ENCODE measurements at places on chromosomes 6 and 20. TPM values are rescaled to one million over a fixed set of nuclear protein-coding genes. Genes with fewer than 3 reads are reported as not detected.

- H3K4me3 ChIP-seq = no peak overlapping the region
- H3K36me3 ChIP-seq = no peaks in the 10 kb centered on the region
- no peak for DNase-seq
- no peaks in the 10 kb centered on the region for H3K4me1 ChIP-seq
Measured at GRCh38 chr6:83273596-83273995, 80.4 kb downstream of the RWDD2A start.

- DNase-seq = no peak
- H3K27me3 ChIP-seq = no peaks in the 10 kb centered on the region
- no peaks in the 10 kb centered on the region for H3K4me1 ChIP-seq
Measured at GRCh38 chr6:92292067-92292466, 1127.3 kb downstream of the EPHA7 start.

GRCh38 chr6:110625883-110626282 is 149.5 kb upstream of the SLC22A16 start:
- no peaks in the 10 kb centered on the region for H3K36me3 ChIP-seq
- H3K27me3 ChIP-seq = no peaks in the 10 kb centered on the region
- no peak overlapping the region for H3K27ac ChIP-seq
- DNase-seq = no peak
- H3K4me1 ChIP-seq = peaks cover 13% of the 10 kb centered on the region

DNA sequence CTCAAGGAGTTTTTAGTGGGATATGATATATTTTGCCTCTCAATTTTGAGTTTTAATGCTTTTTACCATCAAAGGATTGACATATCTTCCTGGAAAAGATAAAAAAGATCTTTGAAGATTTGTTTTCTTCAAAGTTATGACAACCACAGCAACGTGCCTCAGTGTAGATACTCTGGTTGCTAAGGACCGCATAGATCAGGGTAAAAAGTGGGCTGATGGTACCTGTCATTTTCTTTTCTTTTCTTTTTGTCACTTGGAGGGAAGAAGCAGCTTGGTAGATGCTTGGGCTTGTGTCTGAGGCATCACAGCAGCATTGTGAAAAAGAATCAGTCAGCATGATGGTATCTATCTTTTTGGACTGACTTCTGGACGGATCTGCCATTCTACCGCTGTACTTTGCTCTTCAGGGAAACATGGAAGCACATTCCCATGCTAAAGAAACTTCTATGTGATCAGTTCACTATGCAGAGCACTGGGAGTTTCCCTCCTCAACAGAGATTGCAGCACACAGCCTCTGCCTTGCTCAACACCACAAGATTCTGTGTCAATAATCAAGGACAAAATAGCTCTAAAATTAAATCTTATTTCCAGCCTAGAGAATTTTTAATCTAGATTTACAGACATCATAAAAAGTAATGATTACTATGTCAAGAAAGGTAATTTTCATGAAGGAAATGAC is 54.8 kb upstream of the SGK1 start:
- H3K4me3 ChIP-seq = no peak overlapping the region
- no peaks in the 10 kb centered on the region for H3K36me3 ChIP-seq
- no peak for DNase-seq
- H3K27me3 ChIP-seq = no peaks in the 10 kb centered on the region

OXT gene
- not detected for total RNA-seq

NQO2 gene
- 7.3 TPM for total RNA-seq

- H3K4me3 ChIP-seq = no peak overlapping the region
- H3K27ac ChIP-seq = no peak overlapping the region
- H3K4me1 ChIP-seq = no peaks in the 10 kb centered on the region
- no peaks in the 10 kb centered on the region for H3K27me3 ChIP-seq
Measured at GRCh38 chr20:46269372-46269771, 38.9 kb downstream of the CDH22 start.

HSD17B8 gene
- 19.1 TPM for total RNA-seq

SLC4A11 gene
- total RNA-seq = 0.52 TPM

DNA sequence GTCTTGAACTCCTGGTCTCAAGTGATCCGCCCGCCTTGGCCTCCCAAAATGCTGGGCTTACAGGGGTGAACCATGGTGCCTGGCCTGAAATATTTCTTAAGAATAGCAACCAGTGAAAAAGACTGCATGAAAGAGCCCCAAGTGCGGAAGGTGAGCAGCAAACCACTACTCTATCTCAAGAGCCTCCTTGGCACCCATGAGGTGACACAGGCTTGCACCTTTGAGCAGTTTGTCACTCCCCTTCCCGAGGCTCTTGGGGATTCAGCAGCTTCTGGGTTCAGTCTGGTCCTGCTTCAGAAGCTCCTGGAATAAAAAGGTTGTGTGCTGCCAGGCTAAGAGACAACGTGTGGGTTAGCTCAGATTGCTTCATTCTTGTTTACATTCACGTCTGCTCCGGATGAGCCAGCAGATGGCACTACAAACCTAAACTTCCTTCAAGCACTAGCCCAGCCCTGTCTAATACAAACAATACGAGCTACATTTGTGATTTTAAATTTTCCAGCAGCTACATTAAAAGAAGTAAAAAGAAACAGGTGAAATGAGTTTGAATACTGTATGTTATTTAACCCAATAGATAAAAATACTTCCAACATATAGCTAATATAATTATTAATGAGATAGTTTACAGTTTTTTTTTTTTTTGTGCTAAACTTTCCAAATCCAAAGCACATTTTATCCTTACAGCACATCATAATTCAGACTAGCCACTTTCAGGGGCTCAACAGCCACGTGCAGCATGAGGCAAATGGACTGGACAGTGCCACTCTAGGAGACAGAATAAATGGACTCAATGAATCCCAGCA is 46.2 kb downstream of the GJA10 start:
- no peaks in the 10 kb centered on the region for H3K36me3 ChIP-seq
- H3K27me3 ChIP-seq = no peaks in the 10 kb centered on the region
- peak overlapping the region; percentile 57 for H3K27ac ChIP-seq
- peaks cover 25% of the 10 kb centered on the region for H3K4me1 ChIP-seq

DNA sequence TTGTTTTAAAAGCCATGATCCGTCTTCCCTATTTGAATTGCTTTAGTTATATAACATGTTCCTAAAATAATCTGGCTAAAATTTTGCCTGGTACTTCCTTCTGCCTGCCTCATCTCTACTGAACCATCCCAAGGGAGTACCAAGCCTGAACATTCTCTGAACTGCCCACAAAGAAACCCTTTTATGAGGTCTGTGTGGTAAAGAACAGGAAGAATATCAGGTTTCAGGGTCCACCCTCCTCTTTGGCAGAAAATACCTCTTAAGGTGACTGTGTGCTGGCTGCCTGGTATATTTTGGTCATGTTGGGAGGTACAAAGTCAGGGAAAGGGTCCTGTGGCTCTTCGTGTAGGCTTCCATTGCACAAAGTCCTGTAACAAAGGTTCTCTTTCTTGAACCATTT is 574.1 kb upstream of the CHD6 start:
- no peak overlapping the region for H3K4me3 ChIP-seq
- no peak overlapping the region for H3K27ac ChIP-seq
- peaks cover 9% of the 10 kb centered on the region for H3K4me1 ChIP-seq

Data from body of pancreas (tissue), 4 donors.